ENCODE measurements at places on chromosomes 3 and 15.

GRCh38 chr3:135145581-135145980 is 350.5 kb downstream of the EPHB1 start:
- DNase-seq, result no peak

- DNase-seq, result no peak
These were observed 220.0 kb upstream of the ARHGEF26 start for GRCh38 chr3:153901152-153901551.

- DNase-seq, result no peak
These were observed 75.2 kb downstream of the CHSY1 start for GRCh38 chr15:101176625-101177024.

DNA sequence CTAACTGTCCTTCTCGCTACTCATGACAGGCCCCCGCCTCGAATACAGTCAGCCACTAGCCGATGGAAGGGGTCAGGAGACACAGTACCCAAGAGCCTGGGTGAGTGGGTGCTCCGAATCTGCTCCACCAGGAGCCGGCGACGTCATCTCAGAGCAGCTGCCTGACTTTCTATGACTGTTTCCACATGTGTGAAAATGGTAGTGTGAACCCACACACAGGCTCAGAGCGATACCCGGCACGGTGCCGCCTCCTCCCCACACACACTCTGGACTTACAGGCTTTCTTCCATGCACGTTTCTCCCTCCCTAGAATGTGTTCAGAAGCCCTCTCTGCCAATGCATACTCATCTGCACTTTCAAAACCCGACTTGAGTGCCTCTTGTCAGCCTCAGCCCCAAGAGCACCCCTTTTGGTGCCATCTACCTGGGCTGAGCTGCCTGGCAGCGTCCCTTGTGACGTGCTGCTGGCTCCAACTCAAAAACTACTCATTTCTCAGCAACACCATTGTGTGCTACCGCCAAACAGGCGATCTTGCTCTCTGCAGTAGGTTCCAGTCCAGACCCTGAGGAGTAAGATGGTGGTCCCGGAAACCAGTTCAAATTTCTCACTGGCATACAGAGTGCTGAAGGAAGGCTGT is 29.7 kb downstream of the VGLL4 start:
- DNase-seq, result no peak

DNA sequence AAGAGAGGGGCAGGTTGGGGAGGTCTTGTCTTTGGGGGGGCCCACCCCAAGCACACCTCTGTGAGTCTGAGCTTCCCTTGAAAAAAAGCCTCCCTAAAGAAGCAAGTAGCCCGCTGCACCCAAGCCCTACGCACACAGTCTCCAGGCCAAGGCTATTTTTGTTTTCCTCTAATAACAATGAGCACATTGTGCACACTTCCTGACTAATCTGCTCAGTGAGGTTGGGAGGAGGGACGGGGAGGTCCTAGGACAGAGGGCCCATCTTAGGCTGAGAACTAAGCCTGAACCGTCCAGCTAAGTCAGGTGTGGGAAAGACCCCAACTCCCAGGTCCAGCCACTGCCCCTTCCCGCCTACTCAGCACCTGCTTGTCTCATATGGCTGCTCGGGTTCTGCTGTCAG is 87.2 kb downstream of the HMG20A start:
- no peak for DNase-seq

DNA sequence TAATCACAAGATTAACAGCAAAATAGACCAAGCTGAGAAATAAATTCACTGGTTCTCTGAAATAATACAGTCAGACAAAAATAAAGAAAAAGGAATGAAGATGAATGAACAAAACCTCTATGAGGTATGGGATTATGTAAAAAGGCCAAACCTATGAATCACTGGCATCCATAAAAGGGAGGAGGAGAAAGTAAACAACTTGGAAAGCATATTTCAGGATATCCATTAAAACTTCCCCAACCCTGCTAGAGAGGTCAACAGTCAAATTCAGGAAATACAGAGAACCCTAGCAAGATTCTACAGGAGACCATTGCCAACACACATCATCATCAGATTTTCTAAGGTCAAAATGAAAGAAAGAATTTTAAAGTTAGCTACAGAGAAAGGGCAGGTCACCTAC is 649.7 kb upstream of the CBLB start:
- no peak for DNase-seq
